ENCODE measurements at places on chromosomes 1 and 21. TPM values are rescaled to one million over a fixed set of nuclear protein-coding genes. Genes with fewer than 3 reads are reported as not detected.
A peak's percentile ranks its signal among the peaks of the same experiment; 100 is the strongest.

The CR1 gene
- 2.0 TPM for total RNA-seq

The TMCC2 gene
- 1.1 TPM for total RNA-seq

The SLC44A3 gene
- total RNA-seq: 12.6 TPM

- H3K27ac ChIP-seq: peak overlapping the region; percentile 32
- peaks cover 6% of the 10 kb centered on the region for H3K4me1 ChIP-seq
- no peaks in the 10 kb centered on the region for H3K27me3 ChIP-seq
- no peaks in the 10 kb centered on the region for H3K36me3 ChIP-seq
These were observed 28.6 kb upstream of the PLEKHG5 start for GRCh38 chr1:6519935-6520671.

DNA sequence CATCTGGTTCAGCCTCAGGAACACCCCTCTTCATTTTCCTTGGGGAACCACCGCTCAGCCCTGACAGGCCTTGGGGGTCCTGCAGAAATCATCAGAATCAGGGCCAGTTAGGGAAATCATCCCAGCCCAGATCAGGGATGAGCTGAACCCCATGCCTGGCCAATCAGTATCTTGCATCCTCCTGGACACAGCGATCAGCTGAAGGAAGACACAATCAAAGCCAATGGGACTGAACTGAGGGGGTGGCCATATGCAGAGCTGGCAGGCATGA is 395.4 kb downstream of the MATN1 start:
- no peak for DNase-seq
- H3K4me3 ChIP-seq: no peak overlapping the region
- H3K27me3 ChIP-seq: peaks cover 5% of the 10 kb centered on the region
- H3K27ac ChIP-seq: no peak overlapping the region
- H3K4me1 ChIP-seq: no peaks in the 10 kb centered on the region

- no peaks in the 10 kb centered on the region for H3K27me3 ChIP-seq
- H3K27ac ChIP-seq: no peak overlapping the region
- H3K4me1 ChIP-seq: no peaks in the 10 kb centered on the region
- no peak for DNase-seq
- H3K36me3 ChIP-seq: no peaks in the 10 kb centered on the region
- H3K4me3 ChIP-seq: no peak overlapping the region
These were observed 65.0 kb upstream of the PRDX6 start for GRCh38 chr1:173411835-173412742.

GRCh38 chr1:89037186-89037585 is 14.5 kb upstream of the GBP3 start:
- DNase-seq: no peak
- H3K4me1 ChIP-seq: no peaks in the 10 kb centered on the region
- H3K27me3 ChIP-seq: no peaks in the 10 kb centered on the region
- H3K27ac ChIP-seq: no peak overlapping the region
